Umbilical cord (tissue), 2 donors: ENCODE measurements at places on chromosomes 1 and 21. TPM values are rescaled to one million over a fixed set of nuclear protein-coding genes. Genes with fewer than 3 reads are reported as not detected.
A peak's percentile ranks its signal among the peaks of the same experiment; 100 is the strongest.

- peak; percentile 61 for DNase-seq
Measured at GRCh38 chr1:95232646-95233318, 1.2 kb upstream of the RWDD3 start.

DNA sequence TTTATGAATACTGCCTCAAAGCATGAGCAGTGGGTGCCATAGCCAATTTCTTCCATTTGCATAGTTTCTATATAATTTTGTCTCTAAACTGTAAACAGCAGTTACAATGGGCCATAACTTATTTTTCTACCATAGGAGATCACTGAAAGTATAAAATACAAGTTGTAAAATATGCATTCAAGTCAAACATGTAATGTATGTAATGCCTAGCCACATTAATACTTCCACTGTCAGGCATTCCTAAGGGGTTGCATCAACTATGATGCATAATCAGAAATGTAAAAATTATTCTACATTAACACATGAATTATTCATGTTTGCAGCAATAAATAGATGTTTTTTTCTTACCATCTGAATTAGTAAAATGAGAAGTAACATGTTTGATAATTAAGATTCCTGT is 560.3 kb upstream of the ZP4 start:
- DNase-seq: no peak

DNA sequence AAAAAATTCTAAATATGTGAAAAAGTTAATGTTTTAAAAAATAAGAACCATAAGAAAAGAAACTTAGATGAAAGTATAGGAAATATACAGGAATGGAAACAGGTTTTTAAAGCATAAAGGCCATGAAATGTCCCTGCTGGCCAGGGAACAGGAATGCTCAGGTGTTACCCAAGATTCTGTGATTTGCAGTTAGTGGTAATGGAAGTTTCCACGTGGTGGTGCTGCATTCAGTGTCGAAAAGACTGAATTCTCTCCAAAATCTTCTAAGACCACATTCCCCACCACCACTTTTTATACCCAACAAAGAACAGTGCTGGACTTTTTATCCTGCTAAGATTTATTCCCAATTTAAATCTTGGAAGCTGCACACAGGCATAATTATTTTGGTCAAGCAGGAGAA is 126.2 kb downstream of the PRRX1 start:
- DNase-seq: no peak

DNA sequence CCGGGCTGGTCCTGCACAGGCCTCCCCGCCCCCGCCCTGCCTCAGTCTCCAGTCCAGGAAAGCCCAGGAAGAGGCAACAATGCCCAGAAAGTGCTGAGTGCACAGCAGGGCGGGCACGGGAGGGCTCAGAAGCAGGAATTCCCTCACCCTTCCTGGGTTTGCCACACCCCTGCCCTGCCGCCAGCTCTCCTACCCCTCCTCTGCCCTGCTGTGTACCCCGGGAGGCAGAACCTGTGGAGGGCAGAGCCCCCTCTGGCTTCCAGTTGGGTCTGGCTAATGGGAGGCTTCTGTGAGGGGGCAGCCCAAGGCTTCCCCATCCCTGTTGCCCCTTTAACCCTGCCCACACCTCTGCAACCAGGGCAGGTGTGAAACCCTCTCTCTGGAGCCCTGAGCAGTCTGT is 47.5 kb upstream of the CSF3R start:
- DNase-seq: no peak

DNA sequence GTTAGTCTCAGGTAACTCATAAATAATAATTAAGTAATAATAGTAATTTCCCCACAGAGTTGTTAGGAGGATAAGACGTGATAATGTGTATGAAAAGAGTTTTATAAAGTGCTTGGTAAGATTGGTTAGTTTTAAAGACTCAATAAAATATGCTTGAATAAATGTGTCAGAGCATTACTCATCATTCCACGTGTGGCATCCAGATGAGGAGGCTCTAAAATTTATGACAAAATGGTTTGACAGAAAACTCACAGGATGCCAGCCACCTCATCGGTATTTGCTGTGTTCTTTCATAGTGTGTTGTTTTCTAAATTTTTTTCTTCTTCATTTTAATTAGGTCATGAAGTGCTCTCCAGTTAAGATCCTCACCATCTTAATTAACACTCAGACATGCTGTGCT is 19.1 kb upstream of the SPAG17 start:
- DNase-seq: no peak

DNA sequence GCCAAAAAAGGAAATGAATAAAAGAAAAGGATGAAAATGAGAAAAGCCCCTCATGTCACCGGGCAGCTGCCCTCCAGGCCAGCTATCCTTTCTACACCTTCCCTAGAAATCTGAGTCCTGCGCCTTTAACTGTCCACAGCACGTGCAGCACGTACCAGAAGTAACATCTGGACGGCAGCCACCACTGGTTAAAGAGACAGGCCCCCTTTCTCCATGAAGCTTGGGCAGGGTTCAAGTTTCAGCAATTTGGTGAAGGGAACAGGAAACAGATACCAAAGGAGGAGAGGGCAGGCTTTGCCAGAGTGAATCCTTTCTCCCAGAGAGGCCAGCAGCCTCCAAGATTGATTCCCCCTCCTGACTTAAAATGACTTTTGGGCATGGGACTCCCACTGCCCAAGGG is 3.6 kb upstream of the KIAA2013 start:
- peak; percentile 91 for DNase-seq

DNA sequence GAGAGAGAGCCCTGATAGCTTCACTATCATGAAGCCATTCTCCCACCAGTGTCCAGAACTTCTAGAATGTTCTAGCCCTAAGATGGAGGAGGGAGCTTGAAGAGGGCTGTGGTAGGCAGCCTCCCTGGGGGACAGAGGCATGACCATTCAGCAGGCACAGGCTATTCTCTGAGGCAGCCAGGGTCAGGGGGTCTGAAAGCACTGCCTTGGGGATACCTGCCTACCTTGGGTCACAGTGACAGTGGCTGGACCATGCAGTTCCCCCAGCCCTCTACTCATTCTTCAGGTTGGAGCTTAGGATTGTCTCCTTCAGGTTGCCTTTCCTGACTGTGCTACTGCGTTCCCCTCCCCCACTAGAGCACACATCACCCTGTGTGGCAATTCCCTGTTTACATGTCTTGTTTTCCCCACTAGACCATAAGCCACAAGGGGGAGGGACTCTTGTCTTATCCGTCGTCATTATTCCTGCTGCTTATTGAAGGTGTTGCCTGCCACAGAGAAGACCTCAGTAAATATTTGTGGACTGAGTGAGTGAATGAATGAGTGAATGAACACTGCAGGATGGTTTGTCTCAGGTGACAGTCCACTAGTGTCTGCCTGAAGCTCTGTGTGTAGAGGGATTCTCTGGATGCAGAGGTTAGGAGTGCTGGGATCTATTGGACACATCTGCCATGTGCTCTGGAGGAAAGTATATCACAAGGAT is 5.2 kb downstream of the ZDHHC18 start:
- no peak for DNase-seq

GRCh38 chr1:11341901-11342552 is 69.0 kb downstream of the UBIAD1 start:
- no peak for DNase-seq

- no peak for DNase-seq
Measured at GRCh38 chr1:37807220-37807554, 403 bp upstream of the C1orf122 start.

GRCh38 chr1:93964777-93965200 is 55.6 kb upstream of the GCLM start:
- no peak for DNase-seq

DNA sequence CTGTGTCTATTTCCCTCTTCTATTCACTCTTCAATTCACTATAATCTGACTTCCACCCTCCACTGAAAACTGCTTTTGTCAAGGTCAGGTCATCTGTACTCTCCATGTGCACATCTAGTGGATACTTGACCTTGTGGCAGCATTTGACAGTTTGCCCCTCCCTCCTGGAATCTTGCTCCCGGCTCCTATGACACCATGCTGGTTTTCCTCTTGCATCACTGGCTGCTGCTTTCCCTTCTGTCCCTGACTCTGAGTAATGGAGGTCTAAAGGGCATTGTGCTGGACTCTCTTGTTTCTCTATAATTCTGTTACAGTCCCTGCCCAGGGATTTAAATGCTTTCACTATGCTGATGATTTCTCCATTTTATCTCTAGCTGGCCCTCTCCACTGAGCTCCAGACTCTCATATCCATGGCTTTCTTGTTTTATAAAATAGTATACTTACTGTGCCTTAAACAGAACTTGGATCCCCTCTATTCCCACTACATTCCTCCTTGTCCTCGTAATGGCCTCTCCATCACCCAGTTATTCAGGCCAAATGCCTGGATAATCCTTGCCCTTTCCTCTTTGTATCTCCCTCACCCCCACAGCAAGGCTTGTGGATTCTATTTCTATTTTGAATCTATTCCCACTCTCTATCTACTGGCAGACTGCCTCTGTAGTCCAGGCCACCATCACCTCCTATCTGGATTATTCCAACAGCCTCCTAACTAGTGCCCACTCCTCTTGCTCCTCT is 36.8 kb upstream of the PODN start:
- peak; percentile 25 for DNase-seq

GRCh38 chr1:114082304-114082630 is 71.4 kb downstream of the SYT6 start:
- no peak for DNase-seq

- peak; percentile 62 for DNase-seq
Measured at GRCh38 chr1:202162418-202163280, 2.2 kb upstream of the PTPN7 start.

GRCh38 chr1:211643324-211644212 is 31.9 kb downstream of the NEK2 start:
- peak; percentile 52 for DNase-seq

- no peak for DNase-seq
Measured at GRCh38 chr1:183355181-183355580, 63.0 kb downstream of the NMNAT2 start.

- DNase-seq: no peak
Measured at GRCh38 chr1:209738270-209738669, 17.6 kb upstream of the TRAF3IP3 start.

DNA sequence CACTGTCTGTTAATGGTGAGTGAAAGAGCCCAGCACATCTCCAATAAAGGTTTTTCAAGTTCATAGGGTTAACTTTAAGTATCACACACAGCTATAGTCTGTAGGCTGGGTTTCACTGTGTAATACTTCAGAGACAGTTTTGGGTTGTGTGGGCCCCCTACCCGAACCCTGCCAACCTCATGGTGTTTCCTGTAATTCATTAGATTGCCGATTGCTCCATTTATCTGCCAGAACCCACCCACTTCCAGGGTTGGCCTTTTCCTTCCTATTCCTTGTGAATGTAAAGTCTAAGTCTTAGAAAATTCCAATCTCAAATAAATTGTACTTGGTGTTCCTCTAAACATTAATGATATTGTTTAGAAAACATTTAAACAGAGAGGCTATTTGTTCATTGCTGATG is 43.6 kb downstream of the CTTNBP2NL start:
- no peak for DNase-seq

- no peak for DNase-seq
Measured at GRCh38 chr1:95371666-95372282, 137.8 kb downstream of the RWDD3 start.

DNA sequence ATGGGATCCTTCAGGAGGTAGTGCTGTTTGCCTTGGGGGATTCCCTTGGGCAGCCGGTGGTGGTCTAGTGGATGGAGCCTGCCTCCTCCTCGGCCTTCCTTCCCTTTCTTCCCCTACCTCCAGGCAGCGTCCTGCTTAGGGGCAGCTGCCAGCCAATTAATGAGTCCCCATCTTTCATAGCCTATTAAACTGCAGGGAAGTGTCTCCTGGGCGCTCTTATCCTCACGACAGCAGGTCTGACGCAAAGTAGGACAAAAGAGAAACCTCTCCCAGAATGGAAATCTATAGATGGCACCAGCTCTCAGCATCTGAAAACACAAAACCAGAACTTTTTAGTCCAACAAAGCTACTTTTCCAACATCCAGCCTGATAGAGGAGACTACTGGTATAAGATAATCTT is 69.3 kb downstream of the ELAVL4 start:
- DNase-seq: no peak

GRCh38 chr1:200528858-200529606 is 91.5 kb downstream of the KIF14 start:
- DNase-seq: no peak

- peak; percentile 74 for DNase-seq
Measured at GRCh38 chr1:237677979-237678378, 212.7 kb downstream of the ZP4 start.

GRCh38 chr21:34833465-34833864 is 164.7 kb downstream of the CLIC6 start:
- no peak for DNase-seq

DNA sequence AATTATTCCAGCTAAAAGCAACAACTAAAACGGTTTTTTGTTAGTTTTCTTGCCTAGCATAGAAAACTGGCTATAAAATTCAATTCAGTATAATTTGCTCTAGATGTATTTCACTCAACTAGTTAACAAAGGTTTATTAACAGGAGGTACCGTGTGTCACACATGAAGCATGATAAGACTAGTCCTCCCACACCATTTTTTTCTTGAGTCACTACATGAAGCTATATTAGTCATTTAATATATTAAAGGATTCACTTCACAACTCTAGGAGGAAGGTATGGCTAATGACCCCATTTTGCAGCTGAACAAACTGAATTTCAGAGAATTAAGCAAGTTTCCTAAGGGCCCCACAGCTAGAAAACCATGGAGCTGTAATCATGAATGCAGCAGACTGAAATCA is 307.8 kb upstream of the USP25 start:
- DNase-seq: no peak

DNA sequence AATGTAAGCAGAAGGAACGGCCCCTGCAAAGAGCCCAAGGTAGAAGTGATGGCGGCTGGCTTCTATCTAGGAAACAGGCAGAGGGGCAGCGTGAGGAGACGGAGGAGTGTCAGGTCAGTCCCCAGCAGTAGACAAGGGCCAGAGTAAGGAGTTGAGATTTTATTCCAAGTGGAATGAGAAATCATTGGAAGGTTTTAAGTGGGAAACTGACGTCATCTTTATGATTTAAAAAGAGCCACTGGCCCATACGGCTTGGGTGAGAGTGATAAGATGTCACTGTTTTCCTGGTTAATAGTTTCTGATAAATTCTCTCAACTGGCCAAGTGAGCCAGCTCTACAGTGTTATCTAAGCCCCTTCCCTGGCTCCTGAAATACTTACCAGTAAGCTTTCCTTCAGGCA is 103.2 kb upstream of the CAMK1G start:
- DNase-seq: no peak

GRCh38 chr1:223831755-223832636 is 13.8 kb downstream of the TP53BP2 start:
- DNase-seq: peak; percentile 78

The PGBD5 gene
- 1.7 TPM for total RNA-seq

The FLG2 gene
- 2.4 TPM for total RNA-seq

The DHCR24 gene
- 18.8 TPM for total RNA-seq

The NECTIN4 gene
- 6.3 TPM for total RNA-seq

The SNIP1 gene
- 11.1 TPM for total RNA-seq

The SPRR2G gene
- 11.3 TPM for total RNA-seq

The MAP7D1 gene
- total RNA-seq: 64.0 TPM

The C1QB gene
- 201 TPM for total RNA-seq

The FMO5 gene
- total RNA-seq: 14.0 TPM

The RAP1GAP gene
- total RNA-seq: 2.2 TPM

The ZNF593OS gene
- total RNA-seq: not detected

The SPRR2A gene
- total RNA-seq: not detected

The FGR gene
- 0.96 TPM for total RNA-seq

The LHX8 gene
- total RNA-seq: 1.7 TPM

The C1orf116 gene
- 2.2 TPM for total RNA-seq

The TNFAIP8L2 gene
- total RNA-seq: 2.2 TPM

The A3GALT2 gene
- not detected for total RNA-seq
